ENCODE measurements at places on chromosomes 2 and 18.

GRCh38 chr2:147530033-147530432 lies 314.8 kb upstream of the ACVR2A start:
- DNase-seq, result no peak

DNA sequence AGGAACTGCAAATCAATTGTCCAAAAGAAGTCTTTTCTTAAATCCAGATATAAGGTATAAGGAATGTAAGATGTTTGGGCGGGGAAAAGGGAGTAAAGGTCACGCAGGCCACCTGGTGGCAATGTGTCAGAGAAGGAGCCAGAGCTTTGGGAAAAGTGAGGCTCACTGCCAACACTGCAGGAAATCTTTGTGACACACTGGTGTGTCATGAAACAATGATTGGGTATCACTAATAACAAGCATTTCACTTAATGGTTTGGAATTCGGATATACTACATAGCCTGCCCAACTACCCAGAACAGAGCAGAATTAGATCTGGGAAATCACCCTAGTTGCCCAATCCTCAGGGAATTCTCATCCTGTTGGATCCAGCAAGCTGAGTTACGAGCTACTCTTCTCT lies 61.0 kb downstream of the RBMS1 start:
- no peak for DNase-seq

DNA sequence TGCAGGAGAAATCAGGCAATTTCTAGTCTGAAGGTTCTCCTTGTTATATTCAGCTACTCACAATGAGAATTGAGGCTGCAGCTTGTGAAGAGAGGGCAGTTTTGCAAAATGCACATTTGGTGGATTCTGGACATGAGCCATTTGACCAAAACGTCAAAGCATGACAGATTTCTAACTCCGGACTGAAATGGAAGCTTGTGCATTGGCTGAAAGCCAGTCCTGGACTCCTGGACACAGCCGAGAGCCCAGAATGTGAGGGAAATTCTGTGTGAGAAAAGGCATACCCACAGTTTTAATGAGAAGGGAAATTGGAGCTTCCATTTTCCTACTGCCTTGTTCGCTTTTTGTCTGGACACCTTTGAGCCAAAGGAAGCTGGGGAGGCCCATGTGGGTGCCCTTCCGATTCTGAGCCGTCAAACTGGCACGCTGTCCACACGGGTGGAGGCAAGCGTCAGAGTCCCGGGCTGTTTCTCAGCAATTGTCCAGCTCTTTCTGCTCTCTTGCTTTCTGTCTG lies 23.7 kb upstream of the ROCK2 start:
- peak; percentile 43 for DNase-seq

DNA sequence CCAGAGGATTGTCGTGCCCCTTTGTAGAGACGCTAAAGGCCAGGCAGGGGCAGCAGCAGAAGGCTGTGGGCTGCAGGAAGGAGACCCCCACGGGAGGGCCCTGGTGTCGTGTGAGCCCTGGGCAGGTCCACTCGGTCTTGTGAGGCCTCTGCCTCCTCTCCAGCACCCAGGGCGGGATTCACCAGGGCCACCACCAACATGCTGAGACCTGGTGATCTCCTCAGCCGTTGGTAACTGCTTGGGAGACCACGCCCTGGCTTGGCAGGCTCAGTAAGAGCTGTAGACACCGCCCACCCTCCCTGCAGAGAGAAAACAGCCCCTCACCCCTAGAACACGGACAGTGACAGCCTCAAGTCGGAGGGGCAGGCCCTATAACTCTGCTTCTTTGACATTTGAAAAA lies 21.1 kb downstream of the MBP start:
- no peak for DNase-seq

DNA sequence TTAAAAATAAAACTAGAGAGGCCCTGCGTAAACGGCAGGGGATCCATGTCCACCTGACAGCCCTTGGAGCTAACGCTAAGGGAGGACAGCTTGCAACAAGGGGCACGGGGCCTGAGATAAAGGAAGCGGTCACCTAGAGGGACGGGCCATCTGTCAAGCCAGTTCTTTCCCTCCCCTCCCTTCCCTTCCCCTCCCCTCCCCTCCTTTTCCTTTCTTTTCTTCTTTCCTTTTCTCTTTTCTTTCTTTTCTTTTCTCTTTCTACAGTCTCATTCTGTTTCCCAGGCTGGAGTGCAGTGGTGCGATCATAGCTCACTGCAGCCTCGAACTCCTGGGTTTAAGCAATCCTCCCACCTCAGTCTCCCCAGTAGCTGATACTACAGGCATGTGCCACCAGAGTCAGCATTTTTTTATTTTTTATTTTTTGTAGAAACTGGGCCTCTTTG lies 34.5 kb upstream of the CTAGE1 start:
- no peak for DNase-seq

GRCh38 chr2:230160112-230160660 lies 59.6 kb downstream of the SP110 start:
- peak; percentile 21 for DNase-seq

GRCh38 chr2:64963719-64964118 lies 25.5 kb upstream of the SLC1A4 start:
- no peak for DNase-seq

- DNase-seq, result no peak
These were observed 155.4 kb downstream of the ARL4C start for GRCh38 chr2:234341306-234341985.

DNA sequence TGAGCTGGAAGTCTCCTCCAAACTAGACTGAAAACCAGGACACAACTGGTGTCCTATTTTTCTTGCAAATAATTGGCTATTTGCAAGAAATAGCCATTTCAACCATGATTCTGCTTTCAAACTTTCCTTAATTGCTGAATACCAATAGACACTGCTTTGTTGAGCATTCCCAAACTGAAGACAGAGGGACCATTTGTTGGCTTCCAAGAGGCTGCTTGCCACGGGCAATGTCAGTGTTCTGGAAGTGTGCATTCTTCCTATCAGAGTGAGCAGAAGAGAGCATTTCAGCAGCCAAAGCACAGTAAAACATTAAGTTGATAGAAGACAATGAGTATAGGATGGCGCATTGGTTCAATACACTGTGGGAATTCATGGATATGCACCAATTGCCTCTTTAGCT lies 360.5 kb upstream of the RGPD4 start:
- DNase-seq, result no peak

DNA sequence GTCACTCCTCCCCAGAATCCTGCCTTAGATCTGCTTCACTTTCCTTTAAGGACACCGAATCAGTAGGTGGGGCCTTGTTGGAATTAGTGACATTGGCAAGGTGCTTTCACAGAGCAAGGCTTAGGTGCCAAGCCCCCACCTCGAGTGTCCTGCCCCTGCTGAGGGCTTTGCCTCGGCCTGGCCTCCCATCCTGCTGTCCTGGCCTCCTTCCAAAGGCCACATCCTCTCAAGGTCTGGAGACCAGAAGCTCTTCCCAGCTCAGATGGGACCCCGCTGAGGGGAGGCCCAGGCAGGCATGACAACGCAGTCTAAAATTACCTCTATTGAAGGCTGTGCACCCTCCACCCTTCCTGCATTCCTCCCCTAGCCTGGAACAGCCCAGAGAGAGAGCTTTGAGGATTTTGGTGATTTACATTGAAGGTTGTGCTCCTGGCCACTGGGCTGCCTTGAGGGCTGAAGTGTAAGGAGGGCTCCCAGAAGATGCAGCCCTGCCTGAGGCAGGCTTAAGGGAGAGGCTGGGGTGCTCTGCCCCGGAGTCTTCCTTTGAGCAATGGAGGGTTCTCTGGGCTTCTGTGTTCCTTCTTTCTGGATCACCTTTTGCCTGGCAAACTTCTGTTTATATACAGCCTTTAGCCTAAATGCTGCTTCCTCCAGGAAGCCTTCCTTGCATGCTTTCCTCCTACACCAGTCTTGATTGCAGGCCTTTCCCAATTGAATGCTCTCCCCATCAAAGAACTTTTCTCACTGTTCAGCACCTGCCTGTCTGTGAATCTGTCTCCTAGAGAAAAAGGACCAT lies 154.4 kb downstream of the DDX1 start:
- DNase-seq, result peak; percentile 31

- no peak for DNase-seq
These were observed 3.2 kb upstream of the UGT1A6 start for GRCh38 chr2:233689501-233689900.

DNA sequence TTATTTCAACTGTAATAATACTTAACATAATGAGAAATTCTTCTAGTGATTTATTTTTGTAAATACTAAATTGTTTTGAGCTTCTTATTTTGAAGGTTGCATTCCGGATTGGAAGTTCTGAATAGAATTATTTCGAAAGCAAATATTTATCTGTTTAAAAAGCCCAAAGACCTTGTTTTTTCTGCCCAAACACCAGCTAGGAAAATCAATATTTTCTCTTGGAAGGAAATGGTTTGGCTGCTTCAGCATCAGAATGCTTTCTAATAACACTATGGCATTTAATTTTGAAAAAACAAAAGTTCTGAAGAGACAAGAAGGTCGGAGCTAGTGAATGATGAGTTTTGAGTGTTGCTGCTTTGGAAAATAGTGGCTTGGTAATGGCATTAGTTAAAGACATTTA lies 303.9 kb upstream of the KCNJ3 start:
- DNase-seq, result no peak

GRCh38 chr2:235493775-235494715 lies at the start of gene AGAP1:
Gene AGAP1, plus strand, starts transcription at chr2:235494043.
- peak; percentile 92 for DNase-seq

- peak; percentile 57 for DNase-seq
These were observed 28.5 kb downstream of the HPCAL1 start for GRCh38 chr2:10331027-10331701.

- no peak for DNase-seq
These were observed 48.2 kb downstream of the CRIM1 start for GRCh38 chr2:36403675-36404230.

GRCh38 chr18:63579616-63580015 lies 7.5 kb upstream of the SERPINB13 start:
- no peak for DNase-seq

GRCh38 chr2:145323512-145323911 lies 803.6 kb upstream of the ZEB2 start:
- no peak for DNase-seq

DNA sequence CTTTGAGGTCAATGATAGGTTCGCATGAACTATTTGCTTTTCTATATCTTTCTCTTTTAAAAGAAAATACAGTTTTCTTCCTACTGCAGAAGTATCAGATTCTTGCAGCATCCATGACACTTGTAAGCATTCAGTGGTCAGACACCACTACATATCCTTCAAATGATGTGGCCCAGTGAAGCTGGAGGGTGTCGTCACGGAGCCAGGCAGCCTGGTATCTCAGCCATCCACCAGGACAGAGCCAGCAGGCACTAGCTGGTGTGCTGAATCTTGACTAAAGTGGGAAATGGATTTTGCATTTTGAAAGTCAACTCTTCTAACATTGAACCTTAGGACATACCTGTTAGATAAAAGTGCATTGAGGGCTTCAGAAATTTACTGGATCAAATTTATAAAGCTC lies 5.4 kb downstream of the KLHL14 start:
- no peak for DNase-seq

DNA sequence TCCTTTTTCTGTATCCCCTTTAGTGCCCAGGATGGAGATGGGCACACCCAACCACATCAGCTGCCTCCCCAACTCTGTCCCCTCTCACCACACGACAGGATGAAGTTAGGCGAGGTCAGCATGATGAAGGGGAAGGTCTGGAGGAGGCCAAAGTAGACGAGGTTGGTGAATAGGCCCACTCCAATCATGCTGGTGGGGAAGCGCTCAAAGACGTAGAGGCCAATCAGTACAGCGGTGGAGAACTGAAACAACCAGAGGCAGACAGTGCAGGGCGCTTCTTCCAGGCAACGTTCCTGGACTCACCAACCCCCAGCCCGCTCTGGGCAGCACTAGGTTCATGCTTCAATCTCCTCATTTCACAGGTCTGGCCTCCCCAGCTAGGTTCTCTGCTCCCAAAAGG lies 2.9 kb downstream of the TEX261 start:
- DNase-seq, result no peak

GRCh38 chr2:128610496-128610895 lies 291.8 kb upstream of the HS6ST1 start:
- DNase-seq, result no peak

DNA sequence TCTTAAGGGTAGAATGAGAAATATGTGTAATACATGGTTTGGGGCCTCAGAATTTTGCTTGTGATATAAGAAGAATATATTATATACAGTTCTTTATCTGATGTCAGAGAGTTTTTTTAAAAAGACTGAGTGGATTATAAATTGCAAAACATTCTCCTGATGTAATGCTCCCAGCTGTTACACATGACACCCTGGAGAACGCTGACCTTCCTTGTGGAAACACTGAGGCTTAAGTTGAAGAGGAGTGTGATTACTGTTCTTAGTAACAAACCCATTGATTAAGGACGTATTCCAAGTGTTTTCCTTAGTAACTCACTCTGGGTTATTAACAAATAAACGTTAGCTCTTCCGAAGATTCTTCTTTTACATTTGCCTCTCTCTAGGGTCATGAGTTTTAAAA lies 1069.3 kb upstream of the CNTNAP5 start:
- no peak for DNase-seq

DNA sequence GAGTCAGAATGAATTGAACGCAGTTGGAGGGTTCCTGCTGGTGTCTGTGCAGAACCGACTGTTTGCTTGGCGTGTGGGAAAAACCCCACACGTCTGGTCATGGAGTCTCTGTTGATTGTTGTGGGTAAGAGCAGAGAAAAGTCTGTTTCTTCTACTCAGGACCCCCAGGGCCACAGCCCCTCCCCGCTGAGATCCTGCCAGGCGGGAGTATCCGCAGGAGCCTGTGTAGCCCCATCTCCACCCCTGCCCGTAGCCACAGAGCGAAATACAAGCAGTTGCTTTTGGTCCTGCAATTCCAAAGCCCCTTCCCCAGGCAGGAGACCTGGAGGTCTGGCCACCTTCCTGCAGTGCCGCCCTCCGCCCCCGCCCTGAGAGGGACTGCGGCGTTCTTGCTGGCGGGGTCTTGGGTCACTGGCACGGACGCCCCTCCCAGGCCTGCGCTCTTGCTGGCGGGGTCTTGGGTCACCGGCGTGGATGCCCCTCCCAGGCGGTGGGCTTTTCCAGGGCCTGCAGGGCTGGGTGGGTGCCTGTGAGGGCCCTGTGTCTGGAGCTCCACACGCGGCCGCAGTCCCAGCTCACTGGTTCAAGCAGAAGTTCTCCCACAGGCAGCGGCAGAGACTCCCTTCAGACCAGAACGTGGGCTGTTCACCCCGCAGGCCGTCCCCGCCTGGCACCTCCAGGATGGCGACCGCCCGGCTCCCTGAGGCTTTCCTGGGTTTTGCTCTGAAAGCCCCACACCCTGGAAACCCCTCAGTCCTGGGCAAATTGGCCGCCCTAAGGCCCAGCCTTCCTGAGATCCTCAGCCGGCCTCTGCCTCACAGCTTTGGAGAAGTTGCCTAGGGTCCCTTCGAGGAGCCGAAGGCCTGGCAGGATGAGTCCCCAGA lies 76.0 kb upstream of the CTDP1 start:
- no peak for DNase-seq

- DNase-seq, result no peak
These were observed 290.9 kb upstream of the SIX2 start for GRCh38 chr2:45300026-45300750.

GRCh38 chr18:22296304-22296703 lies 121.4 kb downstream of the CTAGE1 start:
- no peak for DNase-seq

DNA sequence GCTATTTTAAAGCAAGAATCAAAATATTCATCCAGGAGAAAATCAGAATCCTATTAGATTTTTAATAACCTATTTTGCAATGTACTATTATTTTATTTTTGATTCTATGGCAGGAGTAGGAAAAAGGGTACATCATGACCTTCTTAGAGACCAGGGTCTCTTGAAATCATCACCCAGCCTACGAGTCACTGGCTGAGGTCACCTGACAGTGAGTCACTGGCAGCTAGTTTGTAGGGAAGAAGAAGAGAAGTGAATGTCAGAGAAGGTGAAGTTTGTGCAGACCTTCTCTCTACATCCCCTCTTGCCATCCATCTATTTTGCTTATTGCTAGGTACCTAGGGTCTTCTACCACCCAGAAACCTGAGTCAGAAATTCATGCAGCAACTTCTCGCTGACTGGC lies 144.2 kb downstream of the ALK start:
- no peak for DNase-seq

- no peak for DNase-seq
These were observed 1478.6 kb upstream of the ACVR2A start for GRCh38 chr2:146366276-146366675.
